ENCODE measurements at places on chromosomes 6 and 20.
A peak's percentile ranks its signal among the peaks of the same experiment; 100 is the strongest.

- no peak for DNase-seq
Observed at GRCh38 chr6:135310291-135310690, 129.2 kb downstream of the MYB start.

DNA sequence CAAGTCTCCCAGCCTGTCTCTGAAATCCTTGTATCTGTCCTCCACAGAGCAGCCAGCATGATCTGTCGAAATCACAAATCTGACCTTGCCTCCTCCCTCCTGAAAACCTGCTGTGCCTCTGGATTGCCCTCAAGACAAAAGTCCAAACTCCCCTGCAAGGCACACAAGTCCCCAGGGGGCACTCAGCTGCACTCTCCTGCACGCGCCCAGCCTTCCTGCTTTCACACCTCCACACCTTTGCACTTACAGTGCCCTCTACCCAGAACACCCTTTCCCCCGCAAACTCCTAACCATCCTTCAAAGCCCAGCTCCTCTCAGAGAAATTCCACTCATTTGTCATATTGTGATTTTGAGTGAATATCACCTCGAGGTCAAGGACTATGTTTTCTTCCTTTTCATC is 83.4 kb upstream of the TOP1 start:
- DNase-seq, result no peak

DNA sequence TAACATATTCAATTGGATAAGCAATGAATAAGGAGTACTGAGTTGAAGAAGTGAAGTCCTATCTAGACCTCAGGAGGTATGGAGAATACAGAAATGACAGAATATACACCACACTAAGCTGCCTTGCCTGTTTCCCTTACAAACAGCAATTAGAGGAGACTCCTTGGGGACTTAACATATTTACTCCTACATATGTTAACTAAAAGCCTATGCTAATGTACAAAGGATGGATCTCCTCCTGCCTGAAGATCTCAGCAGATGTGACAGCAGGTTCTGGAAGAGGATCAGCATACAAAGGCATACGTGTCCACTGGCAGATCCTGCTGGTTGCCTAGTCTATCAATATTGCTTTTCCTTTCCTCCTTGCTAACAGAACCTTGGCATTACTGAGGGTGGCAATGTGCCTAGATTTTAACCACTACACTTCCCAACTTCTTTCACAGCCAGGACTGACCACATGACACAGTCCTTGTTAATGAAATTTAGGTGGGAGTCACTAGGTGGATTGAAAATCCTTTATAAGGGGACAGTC is 29.6 kb downstream of the PRKN start:
- no peak for DNase-seq

- DNase-seq, result peak; percentile 74
Observed at GRCh38 chr20:50744143-50744792, 12.9 kb downstream of the PARD6B start.

- DNase-seq, result no peak
Observed at GRCh38 chr6:160424256-160424655, 76.1 kb downstream of the SLC22A3 start.

DNA sequence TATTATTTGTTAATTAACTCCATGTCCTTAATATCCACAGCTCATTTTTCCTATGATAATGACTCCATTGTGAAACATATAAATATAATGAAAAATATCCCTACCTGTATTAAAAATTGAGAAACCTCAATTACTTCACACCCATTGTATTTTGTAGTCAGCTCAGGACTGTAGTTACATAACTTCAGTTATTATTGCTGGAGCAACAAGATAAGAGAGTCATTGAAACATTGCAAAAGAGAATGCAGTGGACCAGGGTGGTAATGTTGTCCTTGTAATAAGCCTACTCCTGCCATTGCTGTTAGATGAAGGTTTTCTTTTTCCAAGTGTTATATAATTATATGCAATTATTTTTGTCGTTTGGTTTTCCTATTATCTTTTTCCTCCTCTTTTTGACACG is 184.4 kb downstream of the PRL start:
- no peak for DNase-seq

DNA sequence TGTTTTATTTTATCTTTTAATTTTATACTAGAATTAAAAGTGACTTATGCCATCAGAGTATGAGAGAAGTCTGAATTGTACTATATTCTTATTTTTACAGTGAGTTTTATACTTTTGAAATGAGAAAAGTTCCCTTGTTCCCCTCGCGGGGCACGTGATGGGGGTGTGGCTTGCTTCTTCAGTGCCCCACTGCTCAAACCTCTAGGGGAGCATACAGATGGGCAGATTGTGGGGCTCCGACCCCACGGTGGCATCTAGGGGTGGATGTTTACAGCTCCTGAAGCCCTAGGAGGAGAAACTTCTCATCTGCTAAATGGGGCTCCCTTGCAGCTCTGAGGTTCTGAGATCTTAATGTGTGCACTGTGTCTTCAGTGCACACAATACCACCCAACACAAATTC is 11.9 kb upstream of the MAS1L start:
- no peak for DNase-seq

- no peak for DNase-seq
Observed at GRCh38 chr6:80145509-80145908, 39.0 kb downstream of the BCKDHB start.

DNA sequence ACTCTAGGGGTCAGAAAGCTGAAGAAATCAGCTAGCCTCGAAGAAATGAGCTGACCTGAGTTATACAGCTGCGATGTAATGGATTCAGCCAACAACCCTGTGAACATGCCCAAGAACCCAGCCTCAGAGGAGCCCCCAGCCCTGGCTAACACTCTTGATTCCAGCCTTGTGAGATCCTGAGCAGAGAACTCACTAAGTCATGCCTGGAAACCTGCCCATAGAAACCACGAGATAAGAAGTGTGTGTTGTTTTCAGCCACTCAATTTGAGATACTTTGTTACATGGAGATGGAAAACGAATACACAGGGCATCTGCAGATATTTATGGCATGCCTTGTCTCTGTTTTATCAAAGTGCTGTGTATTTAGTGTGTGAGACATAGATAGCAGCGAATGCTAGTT is 265.2 kb downstream of the QKI start:
- DNase-seq, result no peak

DNA sequence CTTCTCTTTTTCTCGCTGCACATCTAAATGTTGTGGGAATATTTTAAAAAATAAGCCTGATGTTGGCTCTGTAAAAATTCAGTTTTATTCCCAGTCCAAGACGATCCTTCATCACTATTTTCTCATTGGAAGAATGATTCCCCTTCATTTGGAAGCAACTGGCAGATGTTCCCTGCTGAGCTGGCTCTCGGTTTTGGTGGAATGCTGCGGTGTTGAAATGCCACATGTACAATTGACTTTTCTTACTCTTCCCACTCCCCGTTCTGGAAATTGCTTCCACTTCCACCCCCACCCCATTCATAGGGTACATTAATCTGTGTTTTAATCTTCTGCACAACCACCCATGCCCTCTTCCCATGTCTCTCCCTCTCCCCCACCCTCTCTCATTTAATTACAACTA is 496.3 kb upstream of the MAP3K7 start:
- no peak for DNase-seq

Data from AG04450 (cell line).